ENCODE measurements at places on chromosomes 16 and 17. TPM values are rescaled to one million over a fixed set of nuclear protein-coding genes. Genes with fewer than 3 reads are reported as not detected.

The EVI2B gene
- total RNA-seq, result 0.11 TPM

The CARD14 gene
- total RNA-seq, result not detected

The KRTAP4-4 gene
- total RNA-seq, result not detected

The CFDP1 gene
- 50.8 TPM for total RNA-seq

The NACA2 gene
- total RNA-seq, result not detected

The ARHGAP44 gene
- 3.6 TPM for total RNA-seq

The NXPH3 gene
- 0.46 TPM for total RNA-seq

Data from A549 treated with DMSO at 1 μM for 4 hours (cell line).